ENCODE measurements at places on chromosomes 1 and 21.

- no peak for DNase-seq
These were observed 24.4 kb downstream of the MPZL1 start for GRCh38 chr1:167746013-167746672.

DNA sequence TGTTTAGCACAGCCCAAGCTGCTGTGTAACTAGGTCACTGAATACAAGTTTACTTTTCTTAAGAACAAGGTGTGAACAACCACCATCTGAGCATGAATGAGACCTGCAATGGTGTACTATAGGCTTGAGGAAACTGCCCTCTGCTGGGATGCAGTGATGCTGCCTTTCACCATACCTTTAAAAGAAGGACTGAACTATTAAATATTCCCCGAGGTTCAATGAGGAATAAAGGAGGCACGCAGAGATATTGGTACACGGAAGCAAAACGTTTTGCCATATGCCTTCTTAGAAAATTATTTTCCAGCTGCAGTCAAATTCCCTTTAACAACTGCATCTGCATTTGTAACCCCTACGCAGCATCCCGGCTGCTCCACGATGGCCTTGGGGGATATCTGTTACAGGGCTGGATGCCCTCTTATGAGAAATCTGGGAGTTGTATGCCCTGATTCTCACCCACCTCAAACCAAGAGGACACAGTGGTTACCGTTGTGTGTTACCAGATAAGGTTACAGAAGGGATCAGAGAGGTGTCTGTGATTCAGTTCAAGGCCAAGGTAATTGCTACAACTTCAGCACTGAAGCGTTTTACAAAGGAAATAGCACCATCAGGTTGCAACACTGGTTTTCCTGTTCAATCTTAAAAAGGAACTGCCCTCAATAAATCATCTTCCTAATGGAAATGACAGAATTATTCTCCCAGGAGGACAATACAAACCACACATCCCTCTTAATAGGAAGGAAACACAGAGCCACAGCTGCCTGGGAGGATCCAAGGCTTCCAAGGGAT lies 470.5 kb downstream of the LTN1 start:
- no peak for DNase-seq

GRCh38 chr21:35168735-35169134 lies 119.6 kb upstream of the RUNX1 start:
- no peak for DNase-seq

DNA sequence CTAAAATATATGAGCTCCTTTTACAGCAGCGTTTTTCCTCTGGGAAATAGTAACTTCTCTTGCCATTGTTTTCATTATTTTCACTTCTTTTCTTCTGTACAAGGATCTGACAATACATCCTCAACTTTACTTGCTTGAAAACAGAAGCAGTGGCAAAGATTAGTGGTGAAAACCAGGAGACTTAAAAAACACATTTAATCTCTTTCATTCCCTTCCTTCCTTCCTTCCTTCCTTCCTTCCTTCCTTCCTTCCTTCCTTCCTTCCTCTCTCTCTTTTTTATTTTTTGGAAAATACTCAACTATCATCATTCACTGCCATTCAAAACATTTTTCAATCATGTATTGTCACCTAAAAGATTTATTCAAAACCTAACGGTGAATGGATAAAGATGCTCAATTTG lies 1411.4 kb downstream of the NCAM2 start:
- DNase-seq, result no peak

DNA sequence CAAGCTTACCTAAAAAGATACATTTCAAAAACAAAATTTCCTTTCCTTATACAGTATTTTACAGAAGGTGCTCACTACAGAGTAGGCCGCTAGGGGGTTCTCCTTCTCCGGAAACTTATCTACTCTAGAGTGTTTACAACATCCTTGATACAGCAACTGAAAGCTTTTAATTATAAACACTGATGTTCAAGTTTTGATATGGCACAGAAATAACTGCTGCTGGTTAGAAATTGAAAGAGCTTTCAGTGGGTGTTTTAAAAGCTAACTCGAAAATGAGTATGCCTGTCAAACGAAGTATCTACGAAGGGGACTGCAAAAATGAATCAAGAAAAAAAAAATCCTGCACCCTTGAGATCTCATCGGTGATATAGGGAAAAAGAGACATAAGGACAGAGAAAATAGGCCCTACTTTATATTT lies 1.0 kb downstream of the YOD1 start:
- no peak for DNase-seq
